ENCODE measurements at places on chromosomes 6 and 20.

GRCh38 chr20:17753516-17753915, 53.8 kb downstream of the BANF2 start:
- DNase-seq: no peak

DNA sequence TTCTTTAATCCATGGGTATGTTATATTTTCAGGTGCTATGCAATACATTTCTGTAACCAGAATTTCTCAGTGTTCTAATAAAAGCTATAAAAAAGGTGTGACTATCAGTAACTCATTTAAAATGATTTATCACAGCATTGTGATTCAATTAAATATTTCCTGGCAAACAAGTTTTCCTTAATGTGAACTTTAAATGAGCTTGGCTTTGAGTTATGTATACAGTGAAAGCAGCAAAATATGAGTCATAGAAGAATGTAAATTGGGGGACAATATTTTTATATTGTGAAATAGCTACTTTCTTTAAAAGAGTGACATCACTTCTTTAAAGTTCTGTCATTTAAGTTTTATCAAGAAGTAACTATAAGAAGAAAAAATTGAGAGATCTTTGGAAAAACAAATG, 484.9 kb upstream of the MAN1A1 start:
- no peak for DNase-seq

- no peak for DNase-seq
Measured at GRCh38 chr6:16437095-16437494, 198.7 kb downstream of the GMPR start.

- DNase-seq: no peak
Measured at GRCh38 chr6:150280703-150281102, 88.1 kb upstream of the IYD start.

- no peak for DNase-seq
Measured at GRCh38 chr20:54146672-54147071, 27.1 kb downstream of the CYP24A1 start.

GRCh38 chr20:58703765-58704371, 11.3 kb downstream of the NPEPL1 start:
- no peak for DNase-seq

- no peak for DNase-seq
Measured at GRCh38 chr6:13455552-13455966, 31.8 kb downstream of the GFOD1 start.

DNA sequence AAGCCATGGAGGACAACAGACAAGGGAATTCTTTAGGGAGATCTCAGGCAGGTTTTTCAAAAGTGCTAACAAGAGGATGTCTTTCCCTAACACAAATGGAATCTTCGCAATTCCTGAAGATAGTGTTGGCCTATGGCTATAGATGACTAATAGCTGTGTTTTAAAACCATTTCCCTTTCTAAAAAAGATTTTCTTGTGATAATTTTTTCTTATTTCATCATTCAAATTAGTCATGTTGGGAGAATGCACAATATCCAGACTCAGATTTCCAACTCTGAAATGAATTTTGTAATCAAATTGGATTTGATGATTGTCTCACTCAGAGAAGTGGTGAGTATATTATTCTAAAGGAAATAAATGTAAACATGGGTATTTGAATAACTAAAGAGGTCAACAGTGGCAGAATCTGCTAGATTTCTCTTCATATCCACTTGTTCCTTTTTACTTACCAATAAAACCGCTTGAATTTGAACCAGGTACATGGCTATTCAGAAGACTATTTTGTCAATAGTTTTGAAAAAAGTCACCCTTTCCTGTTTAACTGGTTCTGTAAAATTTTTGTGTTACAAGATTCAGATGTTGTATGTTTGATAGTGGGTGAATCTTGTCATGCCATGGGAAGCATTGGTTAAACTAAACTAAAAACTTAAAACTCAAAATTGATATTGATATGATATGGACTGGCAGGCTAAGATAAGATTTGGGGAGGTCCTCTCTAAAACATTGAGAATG, 1223.7 kb upstream of the EYS start:
- no peak for DNase-seq

DNA sequence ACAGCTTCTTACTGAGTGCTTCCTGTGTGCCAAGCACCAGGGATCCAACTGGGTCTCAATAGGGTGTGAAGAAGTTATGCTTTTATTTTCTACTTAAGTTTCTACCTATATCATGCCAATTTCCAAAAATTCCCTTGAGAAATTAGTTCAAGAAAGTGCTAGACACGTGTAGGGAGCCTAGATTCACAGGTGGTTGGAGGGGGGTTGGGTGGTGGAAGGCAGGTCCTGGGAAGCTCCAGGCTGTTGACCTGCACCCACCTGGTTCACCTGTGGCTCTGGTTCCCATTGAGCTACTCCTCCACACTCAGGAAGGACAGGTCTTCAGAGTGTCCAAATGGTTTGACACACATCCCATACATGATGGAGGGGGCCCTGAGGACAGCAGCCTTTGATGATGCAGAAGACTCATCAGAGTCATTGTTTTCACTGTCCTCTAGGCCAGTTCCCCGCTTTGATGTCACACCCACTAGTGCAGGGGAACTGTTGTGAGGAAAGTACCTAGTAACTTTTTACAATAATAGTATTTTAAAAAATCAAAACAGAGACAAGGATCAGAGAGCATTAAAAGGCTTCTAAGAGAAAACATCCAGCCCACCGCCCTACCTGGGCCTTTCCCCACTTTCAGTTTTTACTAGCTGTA, 39.8 kb upstream of the MYL9 start:
- no peak for DNase-seq

DNA sequence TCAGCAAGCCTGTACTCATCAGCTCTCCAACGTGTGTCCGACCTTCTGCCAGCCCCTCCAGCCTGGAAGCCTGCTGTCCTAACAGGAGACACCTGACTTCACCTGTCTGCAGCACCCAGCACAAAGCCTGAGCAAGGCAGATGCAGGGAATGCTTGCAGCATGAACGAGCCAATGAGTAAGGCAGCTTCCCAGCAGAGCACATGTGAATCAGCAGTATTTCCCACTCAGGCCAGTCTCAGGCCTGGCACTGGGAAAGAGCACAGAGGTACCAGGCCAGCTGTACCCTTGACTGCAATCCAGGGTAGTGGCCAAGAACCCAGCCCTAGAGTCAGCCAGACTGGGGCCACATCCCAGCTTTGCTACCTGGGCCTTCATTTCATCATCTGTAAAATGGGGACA, 120.8 kb downstream of the MAFB start:
- no peak for DNase-seq

DNA sequence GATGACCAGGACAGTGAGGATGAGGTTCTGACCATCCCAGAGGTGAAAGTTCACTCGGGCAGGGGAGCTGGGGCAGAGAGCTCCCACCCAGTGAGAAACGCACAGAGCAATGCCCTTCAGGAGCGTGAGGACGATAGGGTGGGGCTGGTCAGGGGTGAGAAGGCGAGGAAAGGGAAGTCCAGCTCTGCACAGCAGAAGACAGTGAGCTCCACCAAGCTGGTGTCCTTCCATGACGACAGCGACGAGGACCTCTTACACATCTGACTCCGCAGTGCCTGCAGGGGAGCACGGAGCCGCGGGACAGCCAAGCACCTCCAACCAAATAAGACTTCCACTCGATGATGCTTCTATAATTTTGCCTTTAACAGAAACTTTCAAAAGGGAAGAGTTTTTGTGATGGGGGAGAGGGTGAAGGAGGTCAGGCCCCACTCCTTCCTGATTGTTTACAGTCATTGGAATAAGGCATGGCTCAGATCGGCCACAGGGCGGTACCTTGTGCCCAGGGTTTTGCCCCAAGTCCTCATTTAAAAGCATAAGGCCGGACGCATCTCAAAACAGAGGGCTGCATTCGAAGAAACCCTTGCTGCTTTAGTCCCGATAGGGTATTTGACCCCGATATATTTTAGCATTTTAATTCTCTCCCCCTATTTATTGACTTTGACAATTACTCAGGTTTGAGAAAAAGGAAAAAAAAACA, 16.6 kb upstream of the SLC22A1 start:
- DNase-seq: no peak

DNA sequence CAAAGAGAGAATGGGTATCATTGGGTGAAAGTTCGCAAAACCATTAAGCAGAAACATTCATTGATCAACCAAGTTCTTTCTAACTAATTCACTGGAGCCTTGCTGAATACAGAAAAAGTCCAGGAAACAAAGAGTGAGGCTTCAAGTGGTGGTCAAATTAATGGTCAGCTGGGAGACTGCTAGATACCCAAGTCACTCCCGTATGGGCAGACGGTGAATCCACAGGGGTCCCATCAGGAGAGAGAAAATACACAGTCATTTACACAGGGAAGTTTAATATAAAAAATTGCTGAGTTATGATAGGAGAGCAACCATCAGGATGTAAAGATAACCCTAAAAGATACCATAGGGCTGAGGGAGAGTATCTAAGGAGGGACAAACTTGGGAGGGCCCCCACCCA, 198.7 kb upstream of the DTNBP1 start:
- no peak for DNase-seq

- no peak for DNase-seq
Measured at GRCh38 chr6:11772109-11772825, 6.3 kb downstream of the ADTRP start.

GRCh38 chr6:164195942-164196281, 781.4 kb downstream of the QKI start:
- DNase-seq: no peak

DNA sequence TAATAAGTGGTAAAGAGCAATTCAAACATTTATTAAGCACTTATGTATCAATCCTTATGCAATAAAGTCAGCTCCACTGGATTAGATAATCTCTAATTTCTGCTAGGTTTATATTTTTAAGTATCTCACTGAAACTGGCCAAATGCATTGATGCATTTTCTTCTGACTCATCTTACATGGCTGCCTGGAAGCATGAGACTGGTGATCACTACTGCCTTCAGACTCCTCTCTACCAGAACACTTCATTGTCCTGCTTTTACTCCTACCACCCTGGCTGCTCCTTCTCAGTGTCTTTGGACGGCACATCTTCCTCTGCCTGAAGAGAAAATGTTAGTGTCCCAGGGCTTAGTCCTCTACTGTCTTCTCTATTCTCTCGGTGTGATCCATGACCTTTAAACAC, 7.4 kb downstream of the CEP85L start:
- DNase-seq: no peak

DNA sequence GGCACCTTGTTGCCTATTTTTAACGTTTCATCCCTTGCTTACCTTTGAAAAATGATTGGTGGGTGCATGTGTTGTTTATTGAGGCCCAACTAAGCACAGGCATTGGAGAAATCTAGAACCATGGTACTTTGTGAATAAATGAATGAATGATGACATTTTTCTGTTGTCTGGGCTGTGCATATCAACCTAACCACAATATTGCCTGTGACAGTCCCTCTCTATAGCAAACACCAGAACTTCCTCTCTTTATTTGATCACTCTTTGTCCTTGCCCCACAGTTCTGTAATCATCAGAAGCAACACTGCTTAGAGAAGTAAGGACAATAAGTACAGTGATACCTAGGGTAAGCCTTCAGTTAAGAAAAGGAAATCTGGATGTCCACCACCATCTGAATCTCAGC, 75.1 kb downstream of the TBC1D7 start:
- no peak for DNase-seq

DNA sequence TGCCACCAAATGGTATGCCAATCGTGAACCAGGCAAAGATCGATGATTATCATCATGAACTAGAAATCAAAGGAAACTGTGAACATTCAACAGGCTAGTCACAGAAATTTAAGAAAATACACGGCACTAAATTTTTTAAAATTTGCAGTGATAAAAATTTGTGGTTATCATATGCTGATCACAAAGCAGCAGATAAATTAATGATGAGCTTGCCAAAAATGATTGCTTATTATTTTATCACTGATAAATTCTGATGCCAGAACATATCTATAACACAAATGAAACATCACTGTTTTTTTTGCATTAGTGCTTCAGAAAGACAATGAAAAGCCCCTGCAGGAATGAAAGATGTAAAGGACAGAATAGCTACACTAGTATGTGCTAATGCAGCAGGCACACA, 1413.2 kb upstream of the MAP3K7 start:
- no peak for DNase-seq

- DNase-seq: no peak
Measured at GRCh38 chr20:44154521-44155001, 32.4 kb downstream of the JPH2 start.

- no peak for DNase-seq
Measured at GRCh38 chr6:2310042-2310441, 64.6 kb upstream of the GMDS start.

GRCh38 chr6:129534926-129535325, 175.1 kb downstream of the ARHGAP18 start:
- no peak for DNase-seq

DNA sequence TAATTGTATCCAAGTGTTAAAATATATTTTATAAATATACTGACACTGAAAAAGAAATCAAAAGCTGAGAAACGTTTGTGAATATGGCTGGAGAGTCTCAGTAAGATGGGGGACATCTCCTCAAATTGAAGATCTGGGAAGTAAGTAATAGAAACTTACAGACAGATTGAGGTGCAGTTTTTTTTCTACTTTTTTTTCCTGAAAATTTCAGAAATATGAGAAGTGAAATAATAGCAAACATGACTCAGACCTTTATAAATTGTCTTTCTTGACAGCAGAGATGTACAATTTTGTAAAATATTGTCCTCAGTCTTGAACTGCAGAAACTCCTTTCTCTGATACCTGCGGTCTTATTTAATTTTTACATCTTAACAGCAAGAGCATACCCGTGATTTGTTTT, 347.1 kb downstream of the UTRN start:
- no peak for DNase-seq

DNA sequence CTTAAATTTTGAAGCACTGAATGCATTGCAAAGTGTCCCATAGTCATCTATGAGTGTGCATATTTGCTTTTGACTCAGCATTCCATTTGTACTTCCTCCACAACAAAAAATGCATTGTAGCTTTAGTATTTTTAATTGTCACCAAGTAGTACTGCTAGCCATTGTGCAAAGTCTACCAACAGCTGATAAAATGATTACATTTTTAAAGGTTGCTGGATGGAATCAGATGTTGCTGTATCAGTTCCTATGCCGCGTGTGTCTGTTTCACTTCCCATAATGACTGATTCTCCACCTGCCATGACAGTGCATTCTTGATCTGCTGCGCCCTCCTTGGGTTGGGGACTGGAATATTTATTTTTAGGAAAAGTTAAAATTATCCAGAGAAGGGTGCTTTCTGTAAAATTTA, 41.2 kb downstream of the SLX4IP start:
- no peak for DNase-seq

- DNase-seq: no peak
Measured at GRCh38 chr6:154960299-154960843, 34.7 kb upstream of the TIAM2 start.

Measured in T-helper 22 cell (primary cell).